ENCODE measurements at places on chromosomes 11 and 22. TPM values are rescaled to one million over a fixed set of nuclear protein-coding genes. Genes with fewer than 3 reads are reported as not detected.

GRCh38 chr22:10741210-10741609, 4786.8 kb upstream of the OR11H1 start:
- DNase-seq = no peak

DNA sequence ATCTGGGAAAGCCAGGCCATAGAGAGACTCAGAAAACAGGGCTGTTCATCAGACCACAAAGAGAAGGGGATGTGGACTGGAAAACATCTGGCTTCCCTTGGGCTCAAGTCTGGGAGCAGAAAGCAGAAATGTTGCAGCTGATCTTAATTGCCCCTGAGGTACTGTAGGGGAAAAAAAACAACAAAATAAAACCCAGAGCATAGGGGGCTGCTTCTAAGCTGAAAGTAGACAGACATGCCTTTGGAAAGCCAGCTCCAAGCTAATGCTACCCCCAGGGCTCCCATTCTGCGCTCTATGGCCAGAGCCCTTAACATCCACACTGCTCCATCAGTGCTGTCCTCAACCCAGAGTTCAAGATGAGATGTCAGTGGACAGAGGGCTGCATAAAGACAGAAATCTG, 2.0 kb upstream of the PACSIN3 start:
- DNase-seq = peak; percentile 35

THY1 gene
- 949 TPM for total RNA-seq

SOX6 gene
- 0.49 TPM for total RNA-seq

DNA sequence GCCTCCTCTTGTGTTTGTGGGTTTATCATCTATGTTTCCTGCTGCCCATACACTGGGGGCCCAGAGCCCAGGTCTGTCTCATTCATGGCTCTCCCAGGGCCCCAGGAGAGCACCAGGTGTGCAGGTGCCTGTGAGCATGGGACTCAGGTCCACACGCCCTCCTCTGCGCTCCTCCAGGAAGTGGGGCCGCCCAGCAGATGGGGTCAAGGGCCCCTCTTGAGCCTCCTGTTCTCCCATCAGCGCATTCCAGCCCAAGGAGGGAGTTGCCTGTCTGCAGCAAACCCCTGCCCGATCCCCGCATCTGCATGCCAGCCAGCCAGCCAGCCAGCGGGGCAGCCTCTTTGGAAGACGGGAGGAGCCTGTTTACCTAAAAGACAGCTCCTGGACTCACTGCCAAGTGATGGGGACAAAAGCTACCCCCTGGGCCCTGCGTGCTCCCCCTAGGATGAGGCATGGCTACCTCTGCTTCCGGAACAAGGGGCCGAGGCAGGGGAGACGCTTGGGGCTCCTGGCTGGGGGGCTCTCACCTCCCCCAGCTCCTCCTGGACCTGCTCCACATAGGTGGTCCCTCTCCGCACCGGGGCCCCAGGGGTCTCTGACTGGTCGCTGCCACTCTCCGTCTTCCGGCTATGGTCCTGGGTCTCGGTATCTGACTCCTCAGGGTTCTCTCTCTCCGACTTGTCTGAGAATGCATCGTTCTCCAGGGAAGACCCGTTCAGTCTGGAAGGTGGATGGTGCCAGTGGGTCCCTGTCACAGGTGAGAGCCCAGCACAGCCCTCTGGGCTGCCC, 49.7 kb upstream of the CARS1 start:
- no peak for DNase-seq

DNA sequence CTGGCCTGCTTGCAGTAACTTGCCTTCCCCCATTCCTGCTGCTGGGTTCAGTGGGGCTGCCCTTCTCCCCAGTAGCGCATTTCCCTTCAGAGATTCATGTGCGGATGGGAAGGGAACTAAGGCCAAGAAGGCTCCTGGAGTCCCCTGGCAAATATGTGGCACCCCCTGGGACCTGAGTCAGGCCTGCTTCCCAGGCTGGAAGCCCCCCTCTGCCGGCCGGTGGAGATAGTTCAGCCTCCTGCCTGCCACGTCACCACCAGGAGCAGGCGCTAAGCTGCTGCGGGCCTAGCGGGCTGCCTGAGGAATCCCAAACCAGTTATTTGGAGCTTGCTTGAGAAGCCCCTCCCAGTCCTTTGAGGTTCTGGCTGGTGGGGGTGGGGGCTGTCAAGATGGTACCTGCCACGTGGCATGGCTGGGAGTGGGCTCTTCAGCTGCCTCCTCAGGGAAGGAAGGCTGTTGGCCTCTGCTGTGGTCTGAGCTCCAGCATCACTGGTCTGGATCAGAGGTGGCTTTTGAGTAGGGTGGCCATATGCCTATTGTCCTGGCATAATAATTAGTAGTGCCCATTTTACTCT, 2.0 kb downstream of the SERPINH1 start:
- peak; percentile 85 for DNase-seq

SYT7 gene
- total RNA-seq = 0.48 TPM

MB gene
- total RNA-seq = 2.3 TPM

DNA sequence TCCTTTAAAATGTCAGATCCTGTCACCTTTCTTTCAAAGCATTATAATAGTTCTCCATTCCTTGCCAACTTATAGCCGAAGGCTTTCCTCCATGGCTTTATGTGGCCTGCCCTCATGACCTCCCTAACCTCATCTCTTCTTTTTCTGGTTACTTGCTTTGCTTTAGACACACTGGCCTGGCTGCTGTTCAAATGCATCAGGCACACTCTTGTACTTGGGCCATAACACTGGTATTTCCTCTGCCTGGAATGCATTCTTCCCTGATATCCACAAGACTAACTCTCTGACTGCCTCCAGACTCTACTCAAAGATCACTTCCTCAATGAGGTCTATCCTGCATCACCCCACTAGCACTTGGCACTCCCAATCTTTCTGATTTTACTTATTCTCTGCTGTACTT, 710.3 kb downstream of the KCNA4 start:
- DNase-seq = peak; percentile 96

DNA sequence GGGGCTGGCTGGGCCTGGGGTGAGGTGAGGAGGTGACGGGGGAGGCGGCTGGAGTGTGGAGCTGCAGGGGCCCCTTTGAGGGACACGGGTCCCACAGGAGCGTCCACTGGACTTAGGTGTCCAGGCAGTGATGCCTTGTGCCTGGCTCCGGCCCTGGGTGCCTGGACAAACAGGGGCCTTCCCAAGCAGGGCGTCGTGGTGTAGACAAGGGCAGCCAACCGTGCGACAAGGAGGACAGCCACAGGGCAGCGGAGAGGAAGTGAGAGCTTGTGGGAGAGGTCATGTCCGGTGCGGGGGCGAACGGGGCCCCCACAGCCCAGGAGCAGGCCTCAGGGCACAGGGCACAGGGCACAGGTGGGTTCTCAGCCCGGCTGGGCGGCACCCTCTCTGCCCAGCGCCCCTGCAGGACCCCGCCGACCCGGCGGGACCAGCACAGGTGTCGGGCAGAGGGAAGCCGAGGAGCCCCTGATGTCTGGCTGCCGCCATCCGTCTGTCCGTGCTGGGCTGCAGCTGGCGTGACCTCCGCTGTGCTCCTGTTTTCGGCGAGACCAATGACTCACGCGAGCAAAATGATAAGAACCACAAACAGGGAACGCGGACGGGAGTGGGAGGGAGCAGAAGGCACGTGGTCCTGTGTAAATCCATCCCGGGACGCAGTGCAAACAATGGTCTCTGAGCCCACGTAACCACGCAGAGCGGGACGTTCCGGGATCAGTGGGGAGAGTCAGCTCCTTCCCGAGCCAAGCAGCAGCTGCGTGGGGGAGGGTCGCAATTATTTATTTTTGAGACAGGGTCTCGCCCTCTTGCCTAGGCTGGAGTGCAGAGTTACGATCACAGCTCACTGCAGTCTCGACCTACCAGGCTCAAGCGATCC, 49.1 kb upstream of the A4GALT start:
- peak; percentile 88 for DNase-seq

- DNase-seq = peak; percentile 59
Measured at GRCh38 chr11:6757373-6757967, 14.3 kb downstream of the OR2AG2 start.

VPREB1 gene
- not detected for total RNA-seq

DNA sequence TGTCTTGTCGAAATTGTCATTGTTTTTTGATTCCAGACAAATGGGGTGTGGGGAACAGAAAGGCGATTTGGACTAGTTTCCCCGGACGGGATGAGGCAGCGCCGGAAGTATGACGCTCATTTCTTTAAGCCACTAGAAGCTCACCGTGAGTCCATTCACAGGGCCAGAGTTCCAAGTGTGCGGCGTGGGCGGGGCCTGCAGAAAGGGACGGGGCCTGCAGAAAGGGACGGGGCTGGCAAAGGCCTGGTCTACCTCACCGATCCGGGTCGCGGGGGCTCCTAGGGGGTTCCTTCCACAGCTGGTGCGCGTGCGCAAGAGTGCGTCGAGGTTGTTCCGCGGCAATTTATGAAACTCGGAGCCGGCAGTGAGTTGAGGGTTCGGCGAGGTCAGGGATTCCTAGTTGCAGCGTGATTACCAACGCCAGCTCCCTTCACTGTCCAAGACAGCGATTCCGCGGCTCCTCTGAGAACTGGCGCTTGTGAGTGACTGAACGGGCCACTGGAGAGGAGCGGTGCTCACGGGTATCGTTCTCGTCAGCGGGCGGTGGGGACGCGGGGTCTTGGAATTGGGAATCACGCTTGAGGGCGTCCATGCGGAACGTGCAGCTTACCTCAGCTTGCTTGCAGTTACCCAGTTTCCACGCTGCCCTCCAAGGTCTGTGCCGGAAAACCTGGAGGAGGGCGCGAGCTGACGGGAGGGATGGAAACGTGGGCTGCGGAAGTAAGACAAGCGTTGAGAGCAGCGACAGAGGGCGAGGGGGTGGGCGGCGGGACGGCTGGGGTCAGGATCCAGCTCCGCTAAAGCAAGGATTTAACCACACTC, at the start of gene ZNF215:
Gene ZNF215, plus strand, starts transcription at position 219 of the 822 bp plus-strand sequence. CDS start 5,847 bp downstream, outside the sequence.
- peak; percentile 91 for DNase-seq

LMO1 gene
- total RNA-seq = not detected

DNA sequence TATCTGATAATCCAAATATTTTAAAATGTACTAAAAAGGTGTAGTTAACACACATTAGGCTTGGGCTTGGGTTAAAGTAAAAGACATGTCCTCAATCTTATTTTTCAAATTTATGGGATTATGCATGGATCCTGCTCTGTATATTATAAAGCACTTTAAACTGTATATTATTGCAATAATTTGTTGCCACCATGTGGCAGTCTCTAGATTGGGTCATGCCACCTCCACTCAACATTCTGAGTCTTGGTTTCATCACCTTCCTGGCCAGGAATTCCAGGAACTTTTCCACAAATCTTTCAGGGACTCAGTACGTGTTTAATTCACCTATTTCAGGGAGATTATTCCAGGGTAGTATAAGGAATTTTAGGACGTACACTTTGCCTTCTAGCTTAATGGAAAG, 695.5 kb downstream of the FAM181B start:
- no peak for DNase-seq

GRCh38 chr22:49977578-49977977, 17.0 kb downstream of the PIM3 start:
- DNase-seq = no peak

DNA sequence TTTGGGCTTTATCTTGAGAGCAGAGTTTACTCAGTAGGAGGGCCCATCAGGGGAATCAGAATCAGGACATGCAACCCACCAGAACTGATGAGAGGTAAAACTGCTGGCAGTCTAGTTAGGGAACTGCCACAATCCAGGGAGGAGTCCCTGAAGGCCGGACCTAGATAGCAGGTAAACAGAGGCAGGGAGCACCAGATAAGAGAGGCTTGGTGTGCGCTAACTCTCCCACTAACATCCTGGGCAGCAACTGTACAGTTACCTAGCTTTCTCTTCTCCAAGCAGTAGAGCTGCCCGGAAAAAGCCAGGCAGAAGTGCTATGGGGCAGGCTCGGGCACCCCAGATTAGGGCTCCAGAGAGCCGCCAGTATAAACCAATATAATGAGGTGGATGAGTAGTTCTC, 865 bp upstream of the AMOTL1 start:
- DNase-seq = no peak

ARVCF gene
- 2.8 TPM for total RNA-seq

DBX1 gene
- not detected for total RNA-seq

GRCh38 chr11:5967708-5968107, 586 bp downstream of the OR56A5 start:
- DNase-seq = no peak

All from RPMI7951 (cell line).